ENCODE measurements at places on chromosomes 6 and 20. TPM values are rescaled to one million over a fixed set of nuclear protein-coding genes. Genes with fewer than 3 reads are reported as not detected.
A peak's percentile ranks its signal among the peaks of the same experiment; 100 is the strongest.

GRCh38 chr6:31795616-31796298 is at the start of gene VARS1:
TSS of gene VARS1 (minus strand) at chr6:31795752. CDS start at chr6:31795217, 535 bp downstream.
- DNase-seq = peak; percentile 94

- peak; percentile 60 for DNase-seq
These were observed at the start of gene TSHZ2 for GRCh38 chr20:52972190-52972937. TSS of gene TSHZ2 (plus strand) at chr20:52972358. CDS start at chr20:52973294, 936 bp downstream.

DNA sequence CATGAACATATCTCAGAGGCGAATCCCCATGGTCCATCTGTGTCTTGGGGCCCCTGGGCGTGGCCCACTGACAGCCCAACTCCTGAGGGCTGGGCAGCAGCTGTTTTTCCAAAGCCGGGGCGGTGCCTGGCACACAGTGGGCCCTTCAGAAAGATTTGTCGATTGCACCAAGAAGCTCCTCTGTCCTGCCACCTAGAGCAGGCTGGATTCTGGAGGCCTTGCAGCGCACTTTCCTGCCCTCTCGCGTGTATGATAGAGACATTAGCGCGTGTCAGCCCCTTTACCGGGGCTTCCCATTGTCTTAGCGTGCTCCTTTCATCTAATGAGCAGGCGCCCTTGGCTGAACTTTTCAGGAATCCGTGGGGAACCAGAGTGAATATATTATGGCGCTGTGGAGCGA is 45.4 kb downstream of the CDH4 start:
- DNase-seq = no peak

ZNF334 gene
- total RNA-seq = 9.0 TPM

ROS1 gene
- total RNA-seq = 0.04 TPM

BPIFB2 gene
- not detected for total RNA-seq

- no peak for DNase-seq
These were observed 174.0 kb downstream of the AIG1 start for GRCh38 chr6:143234734-143235133.

- no peak for DNase-seq
These were observed 19.9 kb downstream of the ACSS1 start for GRCh38 chr20:25038103-25038410.
